ENCODE measurements at places on chromosomes 3 and 15. TPM values are rescaled to one million over a fixed set of nuclear protein-coding genes. Genes with fewer than 3 reads are reported as not detected.

DNA sequence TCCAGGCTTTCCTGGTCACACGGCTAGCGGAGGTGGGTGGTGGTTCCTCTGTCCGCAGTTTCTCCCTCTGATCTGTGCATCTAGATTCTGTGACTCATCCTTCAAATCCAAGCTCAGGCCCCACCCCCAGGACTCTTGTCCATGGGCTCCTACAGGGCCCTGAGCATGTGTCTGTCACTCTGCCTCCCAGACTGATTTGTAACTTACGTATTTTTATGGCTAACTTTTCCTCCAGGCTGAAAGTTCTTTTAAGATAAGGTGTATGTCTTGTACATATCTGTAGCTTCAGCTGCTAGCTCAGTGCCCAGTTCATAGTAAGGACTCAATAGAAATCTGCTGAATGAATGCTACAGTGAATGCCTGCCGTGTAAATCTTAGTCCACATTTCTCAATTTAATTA, 8.0 kb downstream of the ESYT3 start:
- DNase-seq = peak; percentile 81

DNA sequence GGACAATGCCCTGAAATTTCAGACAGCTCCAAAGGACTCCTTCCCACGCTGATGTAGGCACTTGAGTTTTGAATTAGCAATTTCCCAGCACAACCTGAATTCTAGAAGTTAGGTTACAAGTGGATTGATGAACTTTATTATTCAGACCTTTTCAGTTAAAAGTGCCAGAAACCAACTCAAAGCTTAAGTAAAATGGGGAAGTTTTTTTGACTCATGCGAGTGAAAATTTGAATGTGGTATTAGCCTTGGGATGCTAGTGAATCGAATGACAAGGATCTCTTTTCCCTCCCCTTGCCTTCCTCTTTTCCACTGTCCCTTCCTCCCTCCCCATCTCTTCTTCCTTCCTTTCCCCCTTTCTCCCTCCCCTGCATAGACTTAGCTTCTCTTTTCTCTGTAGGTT, 295.1 kb upstream of the PROK2 start:
- DNase-seq = no peak

GRCh38 chr3:122690096-122690495, 9.5 kb downstream of the PARP14 start:
- no peak for DNase-seq

GRCh38 chr15:100759698-100760356, 119.8 kb upstream of the ALDH1A3 start:
- DNase-seq = peak; percentile 92

Gene CP
- total RNA-seq = 0.39 TPM

DNA sequence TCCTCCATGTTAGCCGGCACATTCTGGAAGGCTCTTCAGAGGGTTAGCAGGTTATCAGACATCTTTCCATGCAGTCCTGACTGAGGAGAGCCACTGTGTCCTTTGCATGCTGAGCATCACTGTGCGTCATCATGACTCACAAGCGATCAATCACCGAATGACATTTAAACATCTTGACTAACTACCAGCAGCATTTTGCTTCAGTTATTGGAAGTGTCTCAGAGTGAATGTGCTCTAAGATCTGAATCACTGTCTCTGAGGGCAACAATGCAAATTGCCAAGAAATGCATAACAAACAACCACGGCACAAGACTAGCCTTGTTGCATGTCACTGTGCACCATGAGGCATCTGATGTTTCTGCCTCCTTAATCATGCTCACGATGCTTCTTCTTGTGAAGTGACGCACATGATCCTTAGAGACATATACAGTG, 18.3 kb upstream of the ATP8B4 start:
- peak; percentile 99 for DNase-seq

GRCh38 chr3:188326111-188326510, 172.2 kb downstream of the LPP start:
- DNase-seq = no peak

Gene ECE2
- total RNA-seq = not detected

Gene MYLK
- total RNA-seq = 94.7 TPM

- no peak for DNase-seq
These were observed 213.8 kb upstream of the FEZF2 start for GRCh38 chr3:62587169-62587568.

Gene IL17RD
- total RNA-seq = 8.8 TPM

DNA sequence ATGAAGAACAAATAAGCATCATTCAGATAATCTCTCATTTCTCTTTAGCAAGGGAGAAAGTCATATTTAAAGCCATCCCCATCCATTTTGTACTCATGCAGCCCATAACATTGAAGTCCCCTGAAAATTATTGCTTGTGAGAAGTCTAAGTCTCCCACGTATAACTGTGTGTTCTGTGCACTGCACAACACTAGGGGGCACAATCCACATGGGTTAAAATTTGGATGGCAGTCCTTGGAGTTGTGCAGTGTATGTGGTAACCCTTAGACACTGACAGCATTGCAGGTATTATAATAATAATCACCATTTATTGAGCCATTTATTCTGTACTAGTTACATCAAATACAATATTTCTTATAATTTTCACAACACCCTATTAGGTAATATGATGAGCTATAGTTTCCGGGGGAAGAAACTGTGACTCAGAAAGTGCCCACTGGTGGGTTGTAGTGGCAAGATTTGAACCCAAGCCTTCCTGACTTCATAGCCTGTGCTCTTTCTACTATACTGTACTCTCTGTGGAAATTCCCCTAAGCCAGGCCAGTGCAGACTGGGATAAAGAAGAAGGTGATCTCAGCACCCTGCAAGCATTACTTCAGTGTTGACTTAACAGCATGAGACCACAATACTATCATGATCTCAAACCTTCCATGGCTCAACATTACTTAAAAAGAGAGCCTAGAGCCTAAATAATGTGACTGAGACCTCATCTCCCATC, 15.7 kb downstream of the KCNAB1 start:
- no peak for DNase-seq

- DNase-seq = no peak
These were observed 15.3 kb downstream of the MRPL47 start for GRCh38 chr3:179589143-179589542.

- DNase-seq = peak; percentile 77
These were observed 813.2 kb downstream of the AGBL1 start for GRCh38 chr15:86892774-86893449.

Gene IGSF10
- 0.59 TPM for total RNA-seq

- DNase-seq = no peak
These were observed 193.1 kb downstream of the OTOL1 start for GRCh38 chr3:161689584-161690298.

DNA sequence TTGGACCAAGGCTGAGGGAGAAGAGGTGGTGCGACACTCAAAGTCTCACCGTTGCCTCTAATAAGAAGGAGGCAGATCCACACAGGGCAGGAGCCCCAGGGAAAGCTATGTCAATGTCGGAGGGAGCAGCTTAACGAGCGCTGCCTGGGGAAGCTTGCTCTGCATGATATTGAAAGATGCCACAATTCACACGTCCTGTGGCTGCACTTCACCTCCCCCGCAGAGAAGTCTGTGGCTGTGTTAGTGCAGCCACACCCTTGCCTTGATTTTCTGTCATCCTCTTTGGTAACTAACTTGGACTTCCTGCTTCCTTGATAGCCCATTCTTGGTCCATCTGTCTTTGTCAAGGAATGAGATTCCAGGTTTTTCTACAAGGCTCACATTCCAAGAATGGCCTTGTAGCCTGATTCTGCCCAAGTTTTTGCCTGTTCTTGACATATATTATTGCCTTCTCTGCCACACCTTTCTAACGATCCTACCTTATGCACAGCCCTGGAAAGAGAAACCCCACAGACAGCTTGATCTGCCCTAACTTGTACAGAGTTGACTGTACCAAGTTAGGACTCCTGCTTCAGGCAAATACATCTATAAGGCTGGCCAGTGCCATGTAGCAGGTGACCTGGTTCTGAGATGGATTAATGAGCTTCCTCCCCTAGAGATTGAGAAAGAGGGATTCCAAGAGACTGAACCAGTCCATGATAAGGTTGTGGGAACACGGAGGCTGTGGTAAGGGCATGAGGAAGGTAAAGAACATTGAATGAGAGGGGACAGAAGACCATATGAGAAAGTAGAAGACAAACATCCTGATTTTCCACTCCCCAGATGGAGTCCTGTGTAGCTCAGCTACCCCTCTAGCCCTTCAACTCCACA, 153.0 kb upstream of the WNT5A start:
- no peak for DNase-seq

- DNase-seq = no peak
These were observed 480.7 kb downstream of the FHIT start for GRCh38 chr3:60770532-60770931.

- DNase-seq = no peak
These were observed 14.3 kb downstream of the TLE3 start for GRCh38 chr15:70083418-70083817.

GRCh38 chr15:43975770-43976169, 149.0 kb downstream of the WDR76 start:
- DNase-seq = no peak

DNA sequence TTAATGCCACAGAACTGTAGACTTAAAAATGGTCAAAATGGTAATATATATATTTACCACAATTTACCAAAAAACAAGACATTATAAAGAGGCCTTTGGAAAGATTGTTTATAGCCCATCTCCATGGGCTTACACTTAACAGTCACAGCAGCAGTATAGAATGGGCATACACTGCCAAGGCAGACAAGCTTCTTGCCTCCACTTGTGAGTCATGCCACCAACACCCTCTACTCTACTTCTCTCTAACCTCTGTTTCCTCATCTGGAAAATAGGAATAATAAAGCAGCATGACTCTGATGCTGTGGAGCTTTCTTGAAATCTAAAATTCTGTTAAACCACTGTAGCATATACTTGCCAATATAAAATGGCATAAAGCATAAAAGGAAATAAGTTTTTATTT, 14.4 kb upstream of the GPR156 start:
- peak; percentile 9 for DNase-seq

DNA sequence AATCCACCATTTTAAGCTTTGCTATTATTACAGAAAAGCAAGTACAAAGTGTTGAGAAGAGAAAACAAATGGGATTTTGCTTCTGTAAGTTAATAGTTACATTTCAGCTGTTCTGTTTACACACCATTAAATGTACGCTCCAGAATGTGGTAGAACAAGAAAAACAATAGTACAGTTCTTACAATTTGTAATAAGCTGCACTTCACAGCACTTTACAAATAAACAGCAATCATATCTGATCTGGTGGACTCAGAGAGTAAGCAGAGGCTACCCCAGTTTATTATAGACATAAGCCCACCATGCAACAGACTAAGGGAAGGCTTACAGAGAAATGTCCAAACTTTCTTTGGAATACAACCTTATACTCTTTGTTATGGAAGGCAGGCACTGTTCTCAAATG, 126.4 kb downstream of the OXSM start:
- DNase-seq = no peak

Gene CFAP91
- total RNA-seq = not detected

GRCh38 chr15:74297887-74298286, 61.8 kb downstream of the CCDC33 start:
- DNase-seq = no peak

- DNase-seq = no peak
These were observed 116.9 kb downstream of the PLOD2 start for GRCh38 chr3:146044046-146044445.

GRCh38 chr15:32819448-32819847, 101.6 kb downstream of the GREM1 start:
- DNase-seq = no peak

DNA sequence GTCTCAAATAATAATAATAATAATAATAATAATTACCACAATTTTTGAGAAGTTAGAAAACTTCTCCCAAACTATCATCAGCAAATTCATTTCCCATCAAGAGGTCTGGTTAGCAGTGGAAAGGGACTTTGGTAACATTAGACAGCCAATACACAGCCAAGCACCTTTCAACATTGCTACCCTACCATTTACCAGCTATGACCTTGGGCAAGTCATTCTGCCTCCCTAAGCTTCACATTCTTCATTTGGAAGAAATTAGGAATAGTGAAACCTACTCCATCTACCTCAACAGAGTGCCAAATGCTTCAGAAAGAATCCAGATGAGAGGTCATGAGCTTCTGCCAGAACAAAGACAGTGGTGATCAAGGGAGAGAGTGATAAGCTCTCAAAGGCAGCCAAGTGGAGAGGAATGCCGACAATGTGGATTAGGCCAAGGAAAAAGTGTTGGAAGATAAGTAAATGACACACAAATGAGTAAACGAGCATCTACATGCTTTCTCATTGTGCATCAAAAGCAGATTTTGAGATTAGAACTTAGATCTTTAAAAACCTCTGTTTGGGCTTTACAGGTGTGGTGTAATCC, 42.9 kb upstream of the LPP start:
- no peak for DNase-seq

Gene SLCO3A1
- 1.7 TPM for total RNA-seq

Gene PP2D1
- total RNA-seq = not detected

DNA sequence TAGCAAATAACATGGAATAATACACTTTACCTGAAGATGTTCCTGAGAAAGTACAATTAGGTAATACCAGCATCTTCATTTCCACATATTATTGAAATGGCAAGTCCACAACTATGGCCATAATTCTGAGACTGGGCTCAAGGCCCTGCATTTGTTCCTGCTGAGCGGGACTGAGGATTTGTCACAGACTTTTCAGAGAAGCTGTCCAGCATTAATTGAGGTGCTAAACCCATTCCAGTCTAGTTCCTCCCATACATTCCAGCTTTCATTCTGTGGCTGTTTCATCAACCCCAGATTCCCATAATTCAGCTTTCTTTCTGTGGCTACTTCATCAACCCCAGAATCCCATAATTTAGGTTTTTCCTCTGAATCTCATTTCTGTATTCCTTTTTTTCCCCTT, 293.4 kb upstream of the GBE1 start:
- DNase-seq = no peak

Gene HTR3C
- not detected for total RNA-seq

DNA sequence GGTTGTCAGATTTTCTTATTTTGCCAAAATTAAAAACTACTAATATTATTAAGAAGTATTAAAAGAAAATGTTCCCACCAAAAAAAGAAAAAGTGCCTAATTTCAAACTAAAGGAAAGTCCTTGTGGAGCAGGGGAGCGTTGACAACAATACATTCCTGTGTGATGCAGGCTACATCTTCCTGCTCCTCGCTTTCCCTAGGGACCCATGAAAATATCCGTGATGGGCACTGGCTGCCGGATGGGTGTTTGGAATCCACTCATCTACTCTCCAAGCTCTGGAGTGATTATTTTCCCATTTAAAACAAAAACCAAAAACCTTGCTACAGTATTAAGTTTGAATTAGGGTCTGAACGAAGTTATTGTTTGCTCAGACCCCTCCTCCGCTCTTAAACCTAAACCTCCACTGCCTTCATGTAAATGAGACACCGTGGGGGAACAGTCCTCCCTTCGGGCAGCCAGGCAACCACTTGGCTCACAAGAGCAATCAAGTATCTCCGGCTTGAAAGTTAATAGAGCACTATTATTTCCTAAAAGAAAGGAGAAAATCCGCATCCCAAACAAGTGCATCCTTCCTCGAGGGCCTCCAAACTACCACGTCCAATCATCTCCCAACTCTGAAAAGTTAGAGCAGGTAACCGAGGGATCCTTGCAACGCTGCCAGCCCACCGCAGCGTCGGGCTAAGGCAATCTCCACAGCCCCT, 1.5 kb downstream of the ITGB5 start:
- DNase-seq = peak; percentile 60

Gene SKOR1
- not detected for total RNA-seq

GRCh38 chr3:12807601-12808359, 11.3 kb downstream of the CAND2 start:
- no peak for DNase-seq

Data from RPMI7951 (cell line).